ENCODE measurements at places on chromosomes 12 and 14.

DNA sequence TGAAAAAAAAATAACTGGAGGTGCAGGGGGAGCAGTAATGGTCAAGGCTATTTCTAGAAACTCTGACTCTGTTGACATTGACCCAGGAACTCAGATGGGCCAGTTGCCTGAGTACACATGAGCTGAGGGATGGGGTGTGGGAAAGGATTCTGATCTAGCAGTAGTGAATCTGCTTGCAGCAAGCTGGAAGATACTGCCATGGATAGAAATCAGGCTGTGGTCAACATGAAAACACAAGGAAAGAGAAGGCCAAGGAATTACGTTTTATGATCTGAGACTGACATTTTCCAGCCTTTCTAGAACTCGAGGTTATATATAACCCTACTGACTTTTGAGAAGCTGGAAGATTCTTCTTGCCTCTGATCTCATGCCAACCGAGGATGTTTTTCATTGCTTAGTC, 90.0 kb downstream of the ANO6 start:
- DNase-seq = no peak

- DNase-seq = no peak
These were observed 86.4 kb upstream of the PIWIL1 start for GRCh38 chr12:130251236-130251780.

DNA sequence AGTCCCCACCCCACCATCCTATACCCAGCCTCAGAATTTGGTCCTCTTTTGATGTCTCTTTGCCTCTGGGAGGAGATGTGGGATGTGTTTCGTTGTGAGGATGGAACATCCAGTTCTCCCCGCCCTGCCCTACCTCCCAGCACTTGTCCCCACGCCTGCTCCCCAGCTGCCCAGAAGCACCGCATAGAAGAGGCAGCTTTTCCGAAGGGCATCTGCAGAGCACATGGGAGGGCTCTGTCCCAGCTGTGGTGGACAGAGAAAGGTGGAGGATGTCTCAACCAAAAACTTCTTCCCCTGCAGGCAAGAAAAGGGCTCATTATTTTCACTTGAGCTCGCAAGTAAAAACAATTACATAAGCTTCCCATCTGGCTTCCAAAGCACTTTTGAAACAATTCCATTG, 302.6 kb downstream of the PCNX1 start:
- no peak for DNase-seq

DNA sequence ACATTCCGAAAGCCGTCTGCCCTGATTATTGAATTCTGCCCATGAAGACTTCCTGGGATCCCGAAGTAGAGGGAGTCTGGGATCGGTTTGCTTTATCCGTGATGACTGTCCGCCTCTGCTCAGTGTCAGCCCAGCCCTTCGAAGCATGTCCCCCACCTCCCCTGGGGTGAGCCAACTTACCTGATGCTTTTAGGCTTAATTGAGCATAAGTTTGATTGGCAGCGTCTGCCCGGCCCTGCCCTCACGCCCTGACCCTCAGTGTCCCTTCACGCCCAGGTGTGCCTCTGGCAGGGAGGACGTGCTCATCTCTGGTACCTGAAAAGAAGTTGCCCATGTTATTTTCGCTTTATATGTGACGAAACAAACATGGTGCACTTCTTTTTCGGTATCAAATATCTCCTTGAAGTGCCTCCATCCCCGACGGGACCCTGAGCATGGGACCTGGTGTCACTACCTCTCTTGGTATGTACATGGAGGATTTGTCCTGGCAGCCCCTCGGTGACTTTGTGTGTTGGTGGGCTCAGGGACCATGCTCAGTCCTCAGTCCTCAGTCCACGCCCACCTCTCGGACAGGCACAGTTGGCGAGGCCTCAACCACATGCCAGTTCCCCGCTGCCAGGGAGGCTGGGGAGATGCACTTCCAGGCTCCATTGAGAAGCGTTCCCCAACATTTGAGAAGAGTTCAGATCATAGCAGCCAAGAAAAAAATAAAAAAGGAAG, 130.1 kb upstream of the RTL1 start:
- no peak for DNase-seq

DNA sequence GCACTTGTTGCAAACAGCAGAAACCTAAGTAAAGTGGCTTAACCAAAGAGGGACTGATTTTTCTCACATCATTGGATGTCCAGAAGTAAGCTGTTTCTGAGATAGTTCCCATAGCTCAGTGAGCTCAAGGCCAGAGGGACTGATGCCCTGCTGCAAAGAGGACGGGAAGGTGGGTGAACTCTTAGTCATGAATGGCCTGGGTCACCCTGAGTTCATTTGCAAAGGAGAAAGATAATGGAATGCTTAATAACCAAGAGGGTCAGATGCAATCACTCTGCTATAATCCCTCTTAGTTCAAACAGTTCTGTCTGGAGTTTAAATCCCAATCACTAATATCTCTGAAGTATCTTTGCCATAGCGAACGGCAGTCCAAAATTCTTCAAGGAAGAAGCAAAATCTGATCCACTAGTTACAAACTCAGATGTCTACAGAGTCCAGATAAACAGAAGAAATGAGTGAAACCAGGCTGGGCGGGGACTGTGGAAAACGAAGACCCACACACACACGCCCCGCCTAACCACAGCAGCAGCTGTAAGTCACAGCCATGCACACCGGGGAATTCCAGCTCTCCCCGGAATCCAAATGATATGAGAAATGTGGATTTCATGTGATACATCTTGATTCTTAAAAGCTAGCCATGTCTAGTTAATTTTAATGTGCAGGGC, 289.5 kb downstream of the TMEM132D start:
- DNase-seq = no peak

GRCh38 chr12:9064201-9064814, 51.4 kb downstream of the A2M start:
- no peak for DNase-seq

GRCh38 chr12:83473408-83474095, 786.8 kb downstream of the TMTC2 start:
- no peak for DNase-seq

- no peak for DNase-seq
These were observed 10.0 kb upstream of the SNRPF start for GRCh38 chr12:95848575-95849388.

GRCh38 chr12:1642513-1642912, 13.5 kb downstream of the WNT5B start:
- no peak for DNase-seq

Measured in Panc1 (cell line).